ENCODE measurements at places on chromosomes 7 and 10.

- no peak for DNase-seq
Measured at GRCh38 chr10:42983591-42983990, 93.3 kb upstream of the RET start.

DNA sequence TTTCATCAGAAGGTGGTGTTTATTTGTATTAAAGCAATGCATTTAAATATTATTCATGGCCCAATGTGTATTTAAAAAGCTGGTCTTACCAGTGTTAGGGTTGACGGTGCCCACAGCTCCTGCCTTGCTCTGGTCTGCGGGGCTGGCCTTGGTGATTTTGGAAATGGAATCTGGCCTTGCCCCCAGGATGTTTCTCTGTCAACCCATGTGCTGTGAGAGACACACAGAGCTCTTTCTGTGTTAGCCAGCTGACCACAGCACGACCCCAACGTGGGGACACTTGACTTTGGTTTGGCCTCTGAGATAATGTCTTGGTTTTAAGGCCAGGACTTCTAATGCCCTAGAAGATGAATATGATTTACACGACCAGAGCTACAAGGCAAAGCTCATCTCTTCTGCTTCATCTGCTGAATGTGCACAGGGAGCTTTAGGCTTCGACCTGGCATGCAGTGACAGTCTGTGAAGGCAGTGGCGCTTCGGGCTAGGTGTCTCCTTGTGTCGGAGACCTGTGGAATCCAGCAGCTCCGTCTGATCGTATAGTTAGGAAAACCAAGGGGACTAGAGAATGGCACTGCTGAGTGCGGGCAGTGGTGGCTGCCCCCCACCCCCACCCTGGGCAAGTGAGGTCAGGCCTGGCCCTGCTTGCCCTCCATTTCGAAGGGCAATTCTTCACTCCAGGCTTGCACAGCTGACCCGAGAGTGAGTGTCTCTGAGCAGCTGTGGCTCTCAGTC lies 246.1 kb downstream of the EBF3 start:
- no peak for DNase-seq

DNA sequence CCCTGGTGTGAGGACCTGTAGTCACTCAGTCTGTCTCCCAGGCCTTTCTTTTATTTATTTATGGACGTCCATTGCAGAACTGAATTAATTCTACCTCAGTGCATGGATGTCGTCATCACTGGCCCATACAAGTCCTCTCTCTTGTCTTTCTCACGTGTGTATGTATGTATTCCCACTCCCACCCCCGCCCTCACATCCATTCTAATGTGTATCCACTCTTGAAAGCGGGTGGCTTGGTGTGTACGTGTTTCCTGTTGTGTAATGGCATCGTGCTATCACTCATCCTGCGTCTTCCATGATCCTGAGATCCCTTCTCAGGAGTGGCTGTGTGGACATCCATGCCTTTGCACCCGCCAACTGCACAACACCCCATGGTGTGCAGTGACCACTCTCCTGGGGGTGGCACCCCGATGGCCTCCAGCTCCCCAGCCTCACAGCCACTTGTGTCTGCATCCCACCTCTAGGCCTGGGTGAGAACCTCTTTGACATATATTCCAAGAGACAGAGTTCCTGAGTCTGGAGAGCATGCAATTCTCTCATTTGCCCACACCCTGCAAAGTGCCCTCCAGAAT lies 3.0 kb upstream of the AOC1 start:
- no peak for DNase-seq

- DNase-seq = no peak
Measured at GRCh38 chr10:16001581-16001980, 141.3 kb upstream of the MINDY3 start.

GRCh38 chr10:79143879-79144278 lies 75.1 kb downstream of the ZMIZ1 start:
- DNase-seq = no peak

GRCh38 chr10:21300551-21300950 lies 224.9 kb downstream of the SKIDA1 start:
- DNase-seq = no peak

DNA sequence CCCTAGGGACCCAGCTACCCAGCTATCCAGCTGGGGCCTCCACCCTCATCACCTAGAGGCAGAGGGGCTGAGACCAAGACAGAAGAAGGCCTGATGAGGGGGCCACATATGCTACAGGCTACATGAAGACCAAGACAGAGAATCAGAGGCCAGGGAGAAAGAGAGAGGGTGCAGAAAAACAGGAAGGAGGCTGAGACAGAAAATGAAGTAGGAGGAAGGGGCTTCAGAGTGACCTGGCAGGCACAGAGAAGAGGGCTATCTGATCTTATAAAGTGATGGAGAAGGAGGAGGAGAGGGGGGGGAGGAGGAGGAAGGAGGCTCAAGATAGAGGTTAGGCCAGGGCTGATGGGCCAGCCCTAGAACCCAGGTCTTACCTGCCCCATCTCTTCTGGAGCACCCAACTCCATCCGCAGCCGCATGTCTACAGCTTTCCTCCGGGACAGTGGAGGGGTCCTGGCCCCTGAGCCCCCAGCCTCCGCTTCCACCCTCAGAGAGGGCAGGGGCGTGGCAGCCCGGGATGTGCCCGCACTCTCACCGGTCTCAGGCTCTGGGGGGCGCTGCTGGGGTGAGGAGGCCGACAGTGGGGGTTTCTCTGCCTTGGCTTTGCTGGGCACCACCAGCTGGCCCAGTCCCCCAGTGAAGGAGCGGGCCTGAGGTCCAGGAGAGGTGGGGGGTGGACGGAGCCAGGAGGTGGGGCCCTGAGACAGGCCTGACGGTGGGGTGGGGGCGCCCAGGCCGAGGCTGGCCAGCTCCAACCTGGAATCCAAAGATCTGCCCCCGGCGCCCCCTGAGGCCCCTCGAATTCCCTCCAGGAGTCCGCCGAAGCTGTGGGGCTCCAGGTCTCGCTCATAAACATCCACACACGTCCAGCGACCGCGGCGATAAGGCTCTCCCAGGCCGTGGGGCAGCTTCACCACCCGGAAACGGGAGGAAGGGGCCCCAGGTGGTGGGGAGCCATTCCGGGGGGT lies 1.8 kb downstream of the TSC22D4 start:
- DNase-seq = no peak

DNA sequence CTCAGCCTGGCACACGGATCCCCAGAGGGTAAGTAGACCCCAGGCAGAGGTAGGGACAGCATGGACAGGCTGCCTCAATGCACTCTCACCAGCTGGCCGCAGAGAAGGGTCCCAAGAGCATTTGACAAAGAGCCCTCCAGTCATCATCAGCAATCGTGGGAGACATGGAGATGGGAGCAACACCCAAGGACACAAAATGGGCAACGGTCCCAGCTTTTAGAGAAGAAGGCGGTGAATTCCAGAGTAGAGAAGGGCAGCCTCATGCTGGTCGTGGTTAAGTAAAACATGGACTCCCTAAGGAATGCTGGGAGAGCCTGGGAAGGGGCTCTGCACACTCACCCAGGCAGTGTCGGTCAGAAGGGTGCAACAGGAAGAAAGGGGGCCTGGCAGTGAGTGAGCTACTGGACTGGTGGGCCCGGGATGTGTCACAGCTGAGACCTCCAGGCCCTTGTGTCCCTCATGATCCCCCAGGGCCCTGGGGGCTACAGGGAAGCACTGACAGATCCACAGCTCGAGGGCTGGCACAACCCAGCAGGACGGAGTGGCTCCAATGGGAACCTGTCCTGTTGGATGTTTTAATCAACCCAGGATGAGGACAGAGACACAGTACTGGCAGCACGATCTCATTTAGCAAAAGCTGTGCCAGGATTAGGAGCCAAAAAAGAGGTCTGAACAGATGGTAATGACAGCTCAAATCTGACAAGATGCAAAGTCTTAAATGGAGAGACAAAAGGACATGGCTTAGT lies 147.1 kb downstream of the NEURL1 start:
- no peak for DNase-seq

GRCh38 chr7:122033641-122034040 lies 110.4 kb downstream of the AASS start:
- no peak for DNase-seq

DNA sequence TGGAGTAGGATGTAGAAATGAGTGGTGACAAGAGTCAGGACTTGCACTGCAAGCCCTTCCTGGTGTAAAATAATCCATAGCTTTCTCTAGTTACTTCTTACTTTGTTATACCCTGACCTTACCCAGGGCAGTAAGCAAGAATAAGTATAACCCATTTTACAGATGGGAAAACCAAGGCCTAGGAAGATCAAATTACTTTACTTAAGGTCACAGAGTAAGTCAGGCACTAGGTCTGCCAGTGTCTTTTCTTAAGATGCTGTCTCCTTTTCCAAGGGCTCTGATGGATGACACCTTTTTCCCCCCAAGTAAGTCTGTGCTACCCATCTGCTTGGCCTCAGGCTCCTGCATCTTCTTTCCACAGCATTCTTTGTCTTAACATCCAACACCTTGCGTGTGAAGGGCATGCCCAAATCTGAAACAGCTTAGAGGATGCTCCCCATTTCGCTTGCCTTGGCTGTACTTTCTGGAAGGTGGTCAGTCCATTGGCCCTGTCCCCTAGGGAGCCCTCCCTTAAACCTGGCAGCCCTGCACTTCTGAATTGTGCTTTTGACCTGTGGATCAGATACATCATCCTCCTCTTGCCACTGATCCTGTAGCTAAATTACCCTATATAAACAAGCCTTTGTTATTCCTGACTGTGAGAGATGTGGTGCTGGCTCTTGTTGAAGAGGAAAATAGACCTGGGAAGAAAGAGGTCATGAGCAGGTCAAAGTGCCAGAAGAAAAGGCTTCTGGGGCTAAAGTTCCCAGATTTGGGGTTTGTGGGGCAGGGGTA lies 168.6 kb downstream of the LRMDA start:
- DNase-seq = no peak

GRCh38 chr10:13276749-13277365 lies 23.0 kb downstream of the PHYH start:
- no peak for DNase-seq

DNA sequence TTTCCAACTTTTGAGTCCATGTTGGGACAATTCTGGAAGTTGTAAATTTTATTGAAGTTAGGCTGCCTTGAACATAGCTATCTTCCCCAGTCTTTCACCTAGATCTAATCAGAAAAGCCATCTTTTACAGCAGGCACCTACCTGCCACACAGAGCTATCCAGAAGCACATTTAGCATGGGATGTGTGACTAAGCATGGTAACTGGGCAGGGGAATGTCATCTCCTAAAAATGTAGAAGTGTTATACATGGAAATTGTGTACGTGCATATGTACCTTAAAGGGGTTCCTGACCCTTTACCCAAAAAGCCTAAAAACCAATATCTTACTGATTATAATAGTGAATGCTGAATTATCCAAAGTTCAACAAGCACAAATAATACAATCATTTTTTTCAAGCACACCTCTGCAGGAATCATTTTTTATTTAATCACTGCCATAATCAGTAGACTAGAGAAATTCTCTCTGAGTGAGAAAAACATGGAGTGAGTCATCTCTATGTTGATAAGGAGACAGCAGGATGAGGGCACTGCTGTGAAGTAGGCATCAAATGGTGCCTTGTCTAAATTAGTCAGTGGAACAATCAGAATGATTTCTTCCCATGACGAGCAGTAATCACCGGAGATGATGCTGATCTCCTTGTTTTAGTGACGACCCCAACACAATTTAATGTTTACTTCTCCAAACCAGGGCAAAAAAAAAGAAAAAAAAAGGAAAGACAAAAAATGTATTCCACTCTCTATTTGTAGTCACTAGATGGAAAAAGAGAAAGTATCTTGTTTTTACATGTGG lies 75.9 kb downstream of the SORBS1 start:
- no peak for DNase-seq

DNA sequence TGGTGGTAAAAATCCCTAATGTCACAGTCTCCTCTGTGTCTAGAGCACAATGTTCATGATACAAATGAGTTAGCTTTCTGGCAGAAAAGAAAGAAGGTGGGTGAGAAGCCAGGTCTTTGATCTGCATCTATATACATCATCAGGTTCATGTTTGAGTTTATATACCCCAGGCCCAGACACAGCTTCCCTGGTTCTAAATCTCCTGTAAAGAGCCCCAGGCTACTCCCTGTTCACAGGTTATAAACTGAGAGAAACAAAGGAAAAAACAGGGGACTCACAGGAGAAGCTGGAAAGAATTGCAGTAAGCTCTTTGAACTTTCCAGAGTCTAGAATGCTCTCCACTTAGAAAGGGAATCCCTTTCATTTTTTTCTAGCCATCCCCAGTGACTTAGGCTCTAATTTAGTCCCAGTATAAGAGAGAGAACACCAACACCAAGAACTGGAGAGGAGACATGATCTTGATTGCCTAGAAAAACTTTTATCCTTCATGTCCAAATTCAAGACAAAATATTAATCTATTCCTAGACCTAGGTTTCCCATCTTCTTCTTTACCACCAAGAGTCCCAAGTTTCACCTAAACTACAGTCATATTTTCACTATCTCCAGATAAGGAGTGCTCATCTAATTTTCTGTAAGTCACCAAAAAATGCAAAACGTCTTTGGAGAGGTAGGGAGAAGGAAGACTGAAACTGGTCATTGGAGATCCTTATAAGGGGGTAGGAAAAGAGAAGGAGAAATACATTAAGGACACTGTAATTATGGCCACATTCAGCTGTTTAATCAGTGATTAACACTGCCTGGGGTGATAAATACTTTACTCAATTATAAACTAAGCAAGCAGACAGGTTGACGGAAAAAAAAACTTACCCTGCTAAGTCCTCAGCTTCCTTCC lies 469 bp downstream of the MSS51 start:
- DNase-seq = no peak

- DNase-seq = no peak
Measured at GRCh38 chr7:1311406-1312135, 78.9 kb downstream of the UNCX start.

DNA sequence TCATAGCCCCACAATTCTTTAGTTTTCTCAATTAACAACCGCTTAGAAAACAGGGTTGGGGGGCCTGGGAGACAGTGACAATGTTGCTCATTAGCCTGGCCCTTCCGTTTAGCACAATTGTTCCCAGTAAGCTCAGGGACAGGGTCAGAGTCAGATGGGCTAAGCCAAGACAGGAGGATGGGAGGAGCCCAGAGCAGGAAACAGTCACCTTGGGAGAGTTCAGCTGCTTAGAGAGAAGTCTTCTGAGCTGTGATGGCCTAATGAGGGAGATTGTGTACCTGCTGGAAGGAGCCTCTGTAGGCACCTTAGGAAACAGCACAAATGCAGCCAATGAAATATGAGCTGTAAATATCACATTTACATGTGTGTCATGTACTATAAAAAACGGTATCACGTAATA lies 35.9 kb downstream of the SVOPL start:
- DNase-seq = no peak

- no peak for DNase-seq
Measured at GRCh38 chr10:14294347-14295059, 36.2 kb downstream of the FRMD4A start.

DNA sequence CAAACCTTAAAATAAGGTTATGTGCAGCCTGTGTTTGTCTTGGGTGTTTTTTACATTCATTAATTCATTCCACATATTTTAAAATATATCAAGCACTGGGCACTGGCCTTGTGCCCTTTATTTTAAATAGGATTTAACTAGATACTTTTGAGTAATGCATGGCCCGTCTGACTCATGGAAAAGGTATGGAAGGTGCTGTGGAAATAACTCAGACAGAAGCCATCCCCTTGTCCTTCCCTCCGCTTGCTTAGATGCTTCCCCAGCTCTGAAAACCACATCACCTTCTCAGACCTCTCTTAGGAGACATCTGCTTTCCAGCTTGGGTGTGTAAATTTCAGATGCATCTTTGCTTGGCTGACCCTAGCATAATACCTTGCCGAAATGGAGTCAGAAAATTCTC lies 30.5 kb downstream of the SLC18A2 start:
- no peak for DNase-seq
